ENCODE measurements at places on chromosomes 2 and 18.
A peak's percentile ranks its signal among the peaks of the same experiment; 100 is the strongest.

GRCh38 chr18:39464006-39464405 is 1898.4 kb upstream of the CELF4 start:
- no peak for DNase-seq

DNA sequence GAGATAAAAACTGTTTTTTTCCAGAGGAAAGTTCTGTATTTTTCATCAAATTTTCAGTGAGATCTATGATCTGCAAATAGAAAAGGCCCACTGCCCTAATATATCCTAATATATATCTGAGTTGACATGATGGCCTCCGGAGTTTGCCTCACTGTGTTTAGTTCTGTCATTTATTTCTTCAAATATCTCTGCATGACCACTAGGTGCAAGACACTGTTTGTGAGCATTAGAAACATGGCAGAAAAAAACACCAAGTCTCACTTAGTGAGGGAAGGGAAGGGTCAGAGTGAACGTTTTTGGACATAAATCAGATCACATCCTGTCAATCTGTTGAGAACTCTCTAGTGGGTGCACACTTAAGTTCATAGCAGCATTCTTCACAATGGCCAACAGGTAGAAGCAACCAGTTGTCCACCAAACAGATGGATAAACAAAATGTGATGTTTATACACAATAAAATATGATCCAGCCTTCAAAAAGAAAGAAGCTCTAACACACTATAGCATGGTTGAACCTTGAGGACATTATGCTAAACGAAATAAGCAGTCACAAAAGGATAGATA is 53.4 kb downstream of the SPIRE1 start:
- DNase-seq = no peak

- peak; percentile 56 for DNase-seq
Observed at GRCh38 chr2:70086278-70086837, 919 bp upstream of the PCBP1 start.

DNA sequence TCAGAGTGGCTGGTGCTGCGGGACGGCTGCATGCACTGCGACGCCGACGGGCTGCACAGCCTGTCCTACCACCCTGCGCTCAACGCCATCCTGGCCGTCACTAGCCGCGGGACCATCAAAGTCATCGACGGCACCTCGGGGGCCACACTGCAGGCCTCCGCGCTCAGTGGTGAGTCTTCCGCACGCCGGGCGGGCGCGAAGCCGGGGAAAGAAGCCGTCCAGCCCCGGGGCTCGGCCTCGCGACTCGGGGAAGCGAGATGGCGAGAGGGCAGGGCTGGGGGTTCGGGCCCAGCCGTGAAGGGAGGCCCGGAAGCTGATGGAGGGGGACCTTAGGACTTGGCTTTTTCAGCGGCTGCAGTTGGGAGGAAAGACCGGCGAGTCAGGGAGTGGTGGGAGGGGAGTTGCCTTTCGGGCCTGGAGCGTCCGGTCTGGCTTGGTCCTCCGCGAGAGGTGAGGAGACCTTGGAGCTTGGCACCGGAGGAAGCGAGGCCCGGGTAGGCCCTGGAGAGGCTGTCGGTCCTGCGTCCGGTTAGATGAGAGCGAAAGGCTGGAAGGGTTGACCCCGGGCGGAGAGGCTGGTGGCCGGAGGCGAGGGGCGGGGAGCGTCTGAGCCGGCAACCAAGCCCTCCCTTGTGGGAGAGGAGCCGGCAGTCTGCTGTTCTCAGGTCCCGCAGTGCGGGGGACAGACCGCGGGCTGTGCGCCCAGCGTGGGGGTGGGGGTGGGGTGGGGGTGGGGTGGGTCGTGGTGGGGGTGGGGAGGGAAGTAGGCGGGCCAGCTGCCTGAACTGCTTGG is 691 bp downstream of the BIRC6 start:
- DNase-seq = no peak

GRCh38 chr2:178016612-178017011 is 56.0 kb downstream of the PDE11A start:
- DNase-seq = no peak

- DNase-seq = no peak
Observed at GRCh38 chr2:200735061-200735460, 76.6 kb upstream of the BZW1 start.

DNA sequence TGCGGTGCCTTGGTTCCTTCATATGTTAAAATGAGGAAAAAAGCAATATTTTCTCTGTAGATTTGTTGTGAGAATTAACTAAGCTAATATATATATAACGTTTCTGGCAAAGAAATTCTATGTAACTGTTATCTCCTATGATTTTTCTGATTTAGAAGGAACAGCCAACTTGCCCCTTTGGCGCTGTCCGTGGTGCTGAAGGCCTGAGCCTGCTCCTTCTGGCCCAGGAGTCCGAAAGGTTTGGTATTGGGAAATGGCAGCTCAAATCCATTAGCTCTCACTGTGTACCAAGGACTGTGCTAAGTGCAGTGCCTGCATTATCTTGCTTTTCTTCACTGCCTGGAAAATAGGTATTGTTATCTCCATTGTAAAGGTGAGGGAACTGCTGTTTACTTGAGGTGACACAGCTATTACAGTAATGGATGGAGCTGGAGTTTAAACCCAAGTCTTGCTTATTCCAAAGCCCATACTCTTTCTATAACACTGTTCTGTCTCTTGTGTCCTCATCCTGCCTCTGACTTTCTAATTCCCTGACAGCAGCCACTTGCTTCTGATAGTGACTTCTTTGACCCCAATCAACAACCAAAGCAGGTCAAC is 52.2 kb downstream of the C1QL2 start:
- DNase-seq = no peak

DNA sequence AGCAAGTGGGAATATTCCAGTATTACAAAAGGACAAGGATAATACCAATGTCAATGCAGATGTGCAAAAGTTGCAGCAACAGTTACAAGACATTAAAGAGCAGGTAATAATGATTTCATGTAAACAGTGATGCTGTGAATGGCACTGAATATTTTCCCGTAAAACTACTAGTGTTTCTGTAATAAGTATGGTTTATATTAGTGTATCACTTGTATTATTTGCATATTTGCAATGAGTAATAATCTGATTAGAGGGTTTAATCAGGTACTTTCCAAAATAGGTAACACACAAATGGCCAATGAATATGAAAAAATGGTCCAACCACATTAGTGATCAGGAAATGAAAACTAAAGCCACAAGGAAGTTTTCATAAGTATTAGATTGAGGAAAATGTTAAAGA is 118.0 kb downstream of the MIB1 start:
- DNase-seq = no peak

DNA sequence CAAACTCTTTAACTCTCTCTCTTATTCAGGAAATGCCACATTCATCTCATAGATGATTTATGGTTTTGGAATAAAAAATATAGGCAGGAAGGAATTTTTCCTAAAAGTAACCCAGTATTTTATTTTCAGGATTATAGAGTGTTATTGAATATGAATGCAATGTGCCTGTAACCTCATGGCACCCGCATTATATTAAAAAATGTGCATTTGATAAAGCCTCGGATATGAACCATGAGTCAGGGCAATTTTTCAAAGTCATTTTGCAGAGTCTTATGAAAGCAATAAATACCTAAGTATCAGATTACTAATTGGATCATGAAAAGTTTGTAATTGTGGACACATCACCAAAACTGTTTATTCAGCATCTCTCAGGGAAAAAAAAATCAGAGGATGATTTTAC is 573.8 kb downstream of the TSN start:
- DNase-seq = no peak

DNA sequence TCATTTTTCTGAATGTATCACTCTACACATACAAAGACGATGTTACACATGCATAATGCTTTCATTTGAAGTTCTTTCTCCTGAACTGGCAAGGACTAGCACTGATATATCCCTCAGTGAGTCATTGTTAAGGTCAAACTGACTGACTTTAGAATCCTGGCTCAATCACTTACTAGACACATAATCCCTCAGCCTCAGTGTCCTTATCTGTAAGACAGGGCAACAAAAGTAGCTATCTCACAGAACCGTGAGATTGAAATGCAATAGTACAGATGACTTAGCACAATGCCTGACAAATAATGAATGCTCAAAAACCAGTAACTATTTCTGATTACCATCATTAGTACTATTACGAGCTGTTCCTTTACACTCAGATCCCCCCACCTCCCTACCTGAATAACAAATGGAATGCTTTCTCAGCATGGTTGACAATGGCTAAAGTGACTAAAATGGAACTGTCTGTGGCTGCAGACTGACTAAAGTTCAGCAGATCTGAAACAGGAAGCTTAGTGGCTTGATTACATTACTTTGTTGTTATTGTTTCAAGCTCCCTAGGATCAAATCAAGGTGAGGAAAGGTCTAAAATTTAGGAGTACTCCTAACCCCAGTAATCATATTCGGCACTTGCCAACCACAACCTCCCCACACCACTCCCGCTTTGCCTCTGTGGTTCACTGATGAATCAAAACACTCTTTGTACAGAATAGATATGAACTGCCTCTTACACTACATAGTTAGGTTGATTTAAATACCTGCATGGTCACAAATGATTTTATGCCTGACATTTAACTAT is 35.8 kb upstream of the CACNB4 start:
- DNase-seq = no peak

DNA sequence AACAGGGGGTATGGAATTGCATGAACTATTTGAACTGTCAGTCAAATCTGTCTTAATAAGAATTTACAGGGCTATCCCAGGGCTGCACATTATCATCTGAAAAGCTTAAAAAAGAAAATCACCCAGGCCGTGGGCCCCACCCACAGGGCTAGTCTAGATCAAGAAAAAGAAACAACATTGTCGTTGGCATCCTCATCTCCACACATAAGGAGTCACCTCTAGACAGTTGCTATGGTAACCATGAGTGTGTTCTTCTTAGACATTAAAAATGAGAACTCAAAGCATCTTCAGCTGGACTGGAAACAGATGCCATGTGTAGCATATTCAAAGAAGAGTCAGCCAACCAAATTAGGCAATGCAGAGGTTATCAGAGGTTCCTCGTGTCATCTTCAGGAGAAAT is 72.3 kb upstream of the CPO start:
- DNase-seq = no peak

DNA sequence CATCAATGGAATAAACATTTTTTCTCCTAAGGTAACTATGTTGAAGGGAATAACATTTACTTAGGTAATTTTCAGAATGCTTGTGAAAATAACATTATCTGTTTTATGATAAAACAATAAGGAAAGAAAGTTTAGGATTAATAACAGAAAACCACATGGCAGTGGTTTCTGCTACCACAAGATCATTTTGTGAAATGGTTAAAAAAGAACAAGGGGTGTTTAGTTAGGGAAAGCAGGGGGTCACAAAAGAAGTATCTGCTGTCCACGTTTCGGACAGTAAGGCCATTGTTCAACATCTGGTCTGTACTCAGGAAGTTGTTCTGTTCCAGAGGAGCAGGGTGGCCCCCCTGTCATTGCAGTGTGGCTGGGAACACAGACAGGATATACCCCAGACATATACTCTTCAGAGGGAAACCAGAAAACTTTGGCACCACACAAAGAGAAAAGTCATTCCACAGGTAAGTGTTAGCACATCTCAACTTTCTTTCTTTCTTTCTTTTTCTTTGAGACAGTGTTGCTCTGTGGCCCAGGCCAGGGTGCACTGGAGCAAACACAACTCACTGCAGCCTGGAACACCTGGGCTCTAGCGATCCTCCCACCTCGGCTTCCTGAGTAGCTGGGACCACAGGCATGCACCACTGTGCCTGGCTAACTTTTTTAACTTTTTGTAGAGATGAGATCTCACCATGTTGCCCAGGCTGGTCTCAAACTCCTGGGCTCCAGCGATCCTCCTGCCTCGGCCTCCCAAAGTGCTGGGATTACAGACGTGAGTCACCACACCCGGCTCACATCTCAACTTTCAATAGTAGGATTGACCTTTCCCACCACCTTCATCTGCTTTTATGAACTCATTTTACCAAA is 14.8 kb upstream of the ARL5A start:
- DNase-seq = no peak

- DNase-seq = no peak
Observed at GRCh38 chr2:180057706-180058412, 50.8 kb upstream of the CWC22 start.

- no peak for DNase-seq
Observed at GRCh38 chr2:102046135-102046986, 54.6 kb downstream of the IL1R2 start.

- no peak for DNase-seq
Observed at GRCh38 chr2:168831662-168832061, 29.2 kb downstream of the NOSTRIN start.

DNA sequence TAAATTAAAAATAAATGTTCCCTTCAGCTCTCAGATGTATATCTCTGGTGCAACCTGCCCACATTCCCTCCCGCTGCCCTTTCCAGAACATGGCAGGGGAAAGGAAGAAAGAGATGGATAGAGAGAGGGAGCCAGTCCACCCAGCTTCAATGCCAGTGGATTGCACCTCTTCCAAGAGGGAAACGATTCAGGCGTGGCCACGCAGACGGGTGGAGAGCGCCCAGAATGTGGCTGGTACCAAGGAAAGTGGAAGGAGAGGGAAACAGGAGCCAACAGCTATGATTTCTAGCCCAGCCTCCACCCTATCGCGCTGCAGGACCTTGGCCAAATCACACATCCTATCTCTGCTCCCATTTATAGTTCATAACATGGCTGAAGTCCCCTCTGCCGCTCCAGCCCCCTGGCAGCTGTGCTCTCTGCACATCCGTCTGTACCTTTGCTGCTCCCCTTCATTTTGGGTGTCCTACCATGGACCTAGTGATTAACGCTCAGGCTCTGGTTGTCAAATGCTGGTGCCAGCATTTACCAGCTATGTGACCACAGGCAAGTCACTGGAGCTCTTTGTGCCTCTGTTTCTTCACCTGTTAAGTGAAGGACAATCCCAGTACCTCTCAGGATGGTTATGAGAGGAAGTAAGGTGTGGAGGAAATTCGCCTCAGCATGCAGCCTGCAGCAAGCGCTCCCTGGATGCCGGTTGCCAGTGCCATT is 66.5 kb downstream of the SFXN5 start:
- DNase-seq = no peak

DNA sequence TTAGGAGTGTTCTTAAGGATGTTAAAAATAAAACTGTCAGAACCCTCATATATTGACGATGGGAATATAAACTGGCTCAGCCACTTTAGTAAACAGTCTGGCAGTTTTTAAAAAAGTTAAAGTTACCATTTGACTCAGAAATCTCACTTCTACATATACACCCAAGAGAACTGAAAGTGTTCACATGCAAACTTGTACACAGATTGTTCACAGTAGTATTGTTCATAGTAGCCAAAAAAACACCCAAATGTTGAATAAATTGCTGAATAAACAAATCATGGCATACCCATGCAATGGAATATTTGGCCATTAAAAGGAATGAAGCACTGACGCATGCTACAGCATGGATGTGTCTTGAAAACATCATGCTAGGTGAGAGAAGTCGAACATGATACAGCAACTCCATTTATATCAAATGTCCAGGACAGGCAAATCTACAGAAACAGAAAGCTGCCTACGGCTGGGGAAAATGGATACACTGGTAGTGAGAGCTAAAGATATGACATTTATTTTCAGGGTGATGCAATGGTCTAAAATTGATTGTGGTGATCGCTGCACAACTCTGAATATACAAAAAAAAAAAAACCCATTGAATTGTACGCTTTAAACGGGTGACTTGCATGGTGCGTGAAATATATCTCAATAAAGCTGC is 10.1 kb downstream of the RPL31 start:
- DNase-seq = no peak
